ENCODE measurements at places on chromosomes 11 and 22.
A peak's percentile ranks its signal among the peaks of the same experiment; 100 is the strongest.

DNA sequence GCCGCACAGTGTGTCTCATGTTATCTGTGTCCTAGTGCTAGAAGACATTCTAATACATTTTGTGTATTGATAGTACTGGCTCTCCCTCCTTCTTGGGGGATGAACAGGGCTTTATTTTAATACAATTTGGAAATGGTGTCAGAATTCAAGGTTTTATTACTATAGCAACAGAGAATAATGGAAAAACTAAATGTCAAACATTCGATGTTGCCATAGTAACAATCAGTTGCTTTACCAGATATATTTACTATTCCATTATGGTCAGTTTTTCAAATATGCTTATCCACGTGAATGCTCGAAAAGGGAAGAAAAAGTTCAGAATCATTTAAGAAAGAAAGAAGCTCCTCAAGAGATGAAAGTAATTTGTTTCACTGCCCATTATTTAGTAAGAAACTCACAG is 8.6 kb upstream of the MSANTD4 start:
- DNase-seq: no peak

DNA sequence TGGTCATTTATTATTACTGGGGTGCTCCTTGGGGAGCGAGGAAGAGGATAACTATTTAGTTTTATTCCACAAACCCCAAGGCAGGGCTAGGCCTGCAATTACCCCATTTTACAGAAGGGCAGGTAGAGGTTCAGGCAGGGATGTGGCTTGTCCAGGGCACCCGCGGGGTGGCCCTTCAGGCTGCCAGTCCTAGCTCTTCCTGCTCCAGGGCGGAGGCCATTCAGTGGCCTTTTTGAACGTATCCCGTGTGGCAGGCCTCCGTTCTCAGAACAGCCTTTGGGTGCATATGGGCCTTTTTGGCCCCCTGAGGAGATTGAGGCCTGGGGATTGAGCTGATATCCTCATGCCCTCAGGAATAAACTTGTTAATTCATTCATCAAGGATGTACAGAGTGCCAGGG is 66.2 kb downstream of the MPPED1 start:
- DNase-seq: no peak

DNA sequence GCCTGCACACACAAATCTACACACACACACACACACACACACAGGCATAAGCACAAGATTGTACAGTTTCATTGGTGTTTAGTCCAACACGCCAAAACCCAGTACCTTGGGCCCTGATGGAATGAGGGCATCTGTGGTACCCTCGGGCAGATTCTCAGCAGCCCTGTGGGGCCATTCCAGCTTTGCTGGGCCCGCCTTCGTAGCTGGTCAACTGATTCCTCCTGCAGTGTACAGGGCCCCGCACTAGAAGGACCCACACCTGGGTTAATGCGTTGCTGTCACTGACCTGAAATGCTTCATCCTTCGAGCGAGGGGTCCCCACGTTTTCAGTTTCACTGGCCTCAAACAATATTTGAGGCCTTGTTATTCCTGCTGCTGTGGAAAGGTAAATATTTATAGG is 731.2 kb downstream of the BRD1 start:
- DNase-seq: no peak

GRCh38 chr11:10005955-10006525 is 288.0 kb downstream of the SBF2 start:
- DNase-seq: no peak

DNA sequence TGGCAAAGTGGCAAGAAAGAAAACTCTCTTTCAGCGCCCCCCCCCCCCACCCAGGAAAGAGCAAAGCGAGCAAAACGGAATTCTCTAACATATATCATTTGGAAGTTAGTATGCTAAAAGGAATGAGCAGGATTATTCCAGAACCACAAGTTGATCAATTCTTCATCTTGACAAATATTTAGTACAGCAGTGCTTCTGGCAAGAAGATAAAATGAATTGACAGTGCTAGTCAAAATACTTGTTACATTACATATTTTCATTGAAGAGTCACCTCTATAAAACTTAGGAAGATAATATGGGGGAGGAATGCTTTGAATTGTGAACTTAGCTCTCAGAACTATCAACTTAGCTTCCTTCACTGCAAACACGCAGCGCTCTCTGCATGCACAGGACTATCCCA is 377.4 kb downstream of the DYNC2H1 start:
- DNase-seq: no peak

- DNase-seq: no peak
Observed at GRCh38 chr11:69948256-69949141, 129.3 kb upstream of the FGF3 start.

GRCh38 chr11:6862961-6863360 is at the start of gene OR10A2:
OR10A2 (plus strand) TSS chr11:6863057; CDS start chr11:6869755, 6,698 bp downstream.
- no peak for DNase-seq

- no peak for DNase-seq
Observed at GRCh38 chr11:32131321-32131720, 40.4 kb downstream of the RCN1 start.

- DNase-seq: no peak
Observed at GRCh38 chr22:22893891-22894739, 6.5 kb downstream of the IGLL5 start.

- DNase-seq: no peak
Observed at GRCh38 chr22:28027453-28028448, 108.7 kb upstream of the PITPNB start.

DNA sequence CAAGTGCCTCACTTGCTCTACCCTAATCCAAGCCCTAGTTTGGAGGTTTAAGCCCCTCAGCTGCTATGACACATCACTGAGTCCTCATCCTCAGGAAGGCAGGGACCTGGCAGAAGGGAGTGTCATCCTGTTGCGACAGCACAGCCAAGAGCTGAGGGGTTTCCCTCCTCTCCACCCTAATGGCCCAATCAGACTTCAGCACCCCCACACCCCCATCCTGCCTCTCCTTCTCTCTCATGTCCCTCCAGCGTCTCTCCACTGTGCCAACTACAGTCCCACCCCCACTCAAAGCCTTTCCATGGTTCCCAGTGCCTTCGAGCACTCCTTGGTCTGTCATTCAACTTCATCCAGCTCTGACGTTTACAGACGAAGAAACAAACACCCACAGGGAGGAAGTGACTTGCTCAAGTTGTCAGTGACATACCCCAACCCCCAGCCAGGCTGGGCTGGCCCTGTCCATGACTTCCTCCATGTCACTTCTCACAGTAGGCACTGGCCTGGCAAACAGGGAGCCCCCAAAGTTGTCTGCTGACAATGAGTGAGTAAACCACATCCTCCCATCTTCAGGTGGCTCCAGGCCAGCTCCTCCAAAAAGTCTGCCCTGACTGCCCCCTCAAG is 15.6 kb downstream of the ARAP1 start:
- DNase-seq: peak; percentile 35

- no peak for DNase-seq
Observed at GRCh38 chr11:64492561-64492960, 98.5 kb upstream of the SLC22A12 start.

Data from activated CD8-positive, alpha-beta memory T cell treated with anti-CD3 and anti-CD28 coated beads for 4 hours (primary cell).